SW 1271 (cell line): ENCODE measurements at places on chromosomes 5 and 9.

GRCh38 chr9:88280816-88281382 lies 107.3 kb upstream of the SPIN1 start:
- DNase-seq: no peak

DNA sequence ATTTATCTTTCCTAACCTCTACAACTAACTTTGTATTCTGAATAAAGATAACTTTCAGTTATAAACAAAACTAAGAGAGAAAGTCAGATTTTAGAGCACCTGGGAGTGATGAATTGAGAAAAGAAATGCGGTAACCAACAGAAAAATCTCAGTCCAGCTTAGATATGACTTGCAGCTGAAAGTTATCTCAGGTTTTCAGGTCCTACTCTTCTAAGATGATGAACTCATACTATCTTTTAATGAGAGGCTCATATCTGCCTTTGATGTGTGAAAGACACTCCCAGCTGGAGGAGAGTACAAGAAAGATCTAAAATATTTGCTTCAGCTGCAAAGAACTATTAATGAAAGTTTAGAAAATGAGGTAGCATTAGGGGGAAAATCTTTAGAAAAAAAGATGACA lies 190.5 kb downstream of the DENND1A start:
- DNase-seq: no peak

- no peak for DNase-seq
These were observed 208.6 kb downstream of the CAAP1 start for GRCh38 chr9:26684029-26684428.

DNA sequence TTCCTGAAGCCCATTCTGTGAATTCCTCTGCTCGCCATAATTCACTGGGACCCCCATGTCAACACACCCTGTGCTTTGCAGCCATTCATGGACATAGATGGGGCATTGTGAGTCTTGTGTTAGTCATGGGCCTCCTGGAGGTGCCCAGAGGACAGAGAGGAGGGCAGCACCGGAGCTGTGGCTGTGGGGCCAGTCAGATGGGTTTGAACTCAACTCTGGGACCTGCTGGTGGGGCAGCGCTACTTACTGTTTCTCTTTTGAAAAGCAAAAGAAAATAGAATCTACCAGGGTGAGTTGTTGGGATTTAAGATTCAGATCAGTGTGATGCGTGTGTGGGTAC lies 11.3 kb upstream of the EXOC3 start:
- DNase-seq: no peak

DNA sequence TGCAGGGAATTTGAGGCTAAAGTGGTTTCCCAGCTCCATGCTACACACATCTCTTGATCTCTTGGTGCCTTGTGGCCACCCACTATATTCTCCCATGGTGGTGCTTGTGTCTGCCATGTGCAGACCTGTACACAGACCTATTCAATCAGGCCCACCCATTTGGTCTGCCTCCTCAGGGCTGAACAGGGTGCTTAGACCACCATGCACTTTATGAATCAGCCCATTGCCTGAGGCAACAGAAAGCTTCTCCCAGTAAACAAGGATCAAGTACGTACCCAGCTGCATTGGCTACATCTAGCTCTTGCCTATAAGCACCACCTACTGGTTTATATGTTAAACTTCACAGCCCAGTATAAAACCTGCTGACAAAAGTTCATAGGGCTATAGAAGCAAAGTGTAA lies 664.3 kb upstream of the EDIL3 start:
- DNase-seq: no peak

DNA sequence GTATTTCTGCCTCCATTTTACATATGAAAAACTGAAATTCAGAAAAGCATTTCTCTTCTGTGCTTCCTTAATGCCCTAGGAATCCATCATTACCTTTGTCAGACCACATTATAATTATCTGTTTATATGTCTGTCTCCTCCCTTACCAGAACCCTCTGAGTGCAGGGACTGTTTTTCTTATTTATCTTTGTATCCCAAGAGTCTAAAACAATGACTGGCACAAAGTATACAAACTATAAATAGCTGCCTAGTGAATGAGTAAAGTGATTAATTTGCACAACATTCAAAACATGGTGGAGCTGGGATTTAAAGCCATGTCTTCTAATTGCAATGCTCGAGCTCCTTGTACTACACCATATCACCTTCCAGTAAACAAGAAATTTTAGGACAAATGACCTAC lies 49.3 kb upstream of the HK3 start:
- no peak for DNase-seq

- DNase-seq: no peak
These were observed 4.0 kb upstream of the LRRC70 start for GRCh38 chr5:62574599-62574998.

DNA sequence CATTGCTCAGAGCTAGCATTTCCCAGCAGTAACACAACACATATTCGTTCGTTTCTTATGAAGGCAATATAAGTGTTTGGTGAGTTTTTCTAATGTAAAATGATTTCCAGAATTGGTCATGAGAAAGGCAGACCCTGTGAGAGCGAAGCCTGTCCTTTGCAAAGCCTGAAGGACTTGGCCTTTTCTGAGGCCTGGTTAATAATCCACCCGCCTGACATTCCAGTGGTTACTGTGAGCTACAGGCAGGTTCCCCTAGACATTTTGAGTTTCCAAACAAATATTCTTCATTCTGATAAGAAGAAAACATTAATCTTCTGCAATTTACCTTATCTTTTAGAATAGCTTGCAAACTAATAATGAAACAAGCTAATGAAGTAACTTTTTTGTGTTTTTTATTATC lies 38.0 kb downstream of the ADAMTS16 start:
- DNase-seq: no peak

DNA sequence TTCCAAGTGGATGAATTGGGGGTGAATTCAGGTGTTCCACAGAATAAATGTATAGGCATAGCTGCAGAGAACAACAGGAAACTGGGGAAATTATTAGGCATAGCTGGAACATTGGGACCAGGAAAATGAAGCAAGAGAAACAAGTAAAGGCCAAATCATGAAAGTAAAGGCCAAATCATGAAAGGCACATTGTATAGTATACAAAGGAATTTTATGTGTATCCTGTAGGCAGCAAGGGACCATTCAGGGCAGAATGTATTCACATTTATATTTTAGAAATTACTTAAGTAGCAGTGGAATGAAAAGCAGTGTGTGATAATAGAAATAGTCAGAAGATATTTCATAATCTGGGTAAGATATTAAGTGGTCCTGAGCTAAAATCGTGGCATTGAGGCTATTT lies 127.3 kb upstream of the GRHPR start:
- DNase-seq: no peak

DNA sequence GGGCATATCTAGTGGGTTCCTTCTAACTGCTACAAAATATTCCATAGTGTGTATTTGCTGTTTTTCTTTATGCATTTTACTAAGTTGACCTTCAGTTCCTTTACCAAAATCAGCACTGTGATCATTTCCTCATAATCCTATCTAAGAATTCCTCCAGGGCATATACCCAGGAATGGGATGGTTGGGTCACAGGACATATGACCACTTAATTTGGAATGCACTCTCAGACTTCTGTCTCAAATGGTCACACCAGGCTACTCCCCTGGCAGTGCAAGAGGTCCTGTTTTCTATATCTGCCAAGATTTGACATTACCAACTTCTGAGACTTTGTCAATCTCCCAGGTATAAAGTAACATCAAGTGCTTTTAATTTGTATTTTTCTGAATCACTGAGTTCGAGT lies 63.9 kb downstream of the ADAMTS12 start:
- no peak for DNase-seq

- DNase-seq: no peak
These were observed 66.7 kb upstream of the TBC1D9B start for GRCh38 chr5:179974246-179974945.

DNA sequence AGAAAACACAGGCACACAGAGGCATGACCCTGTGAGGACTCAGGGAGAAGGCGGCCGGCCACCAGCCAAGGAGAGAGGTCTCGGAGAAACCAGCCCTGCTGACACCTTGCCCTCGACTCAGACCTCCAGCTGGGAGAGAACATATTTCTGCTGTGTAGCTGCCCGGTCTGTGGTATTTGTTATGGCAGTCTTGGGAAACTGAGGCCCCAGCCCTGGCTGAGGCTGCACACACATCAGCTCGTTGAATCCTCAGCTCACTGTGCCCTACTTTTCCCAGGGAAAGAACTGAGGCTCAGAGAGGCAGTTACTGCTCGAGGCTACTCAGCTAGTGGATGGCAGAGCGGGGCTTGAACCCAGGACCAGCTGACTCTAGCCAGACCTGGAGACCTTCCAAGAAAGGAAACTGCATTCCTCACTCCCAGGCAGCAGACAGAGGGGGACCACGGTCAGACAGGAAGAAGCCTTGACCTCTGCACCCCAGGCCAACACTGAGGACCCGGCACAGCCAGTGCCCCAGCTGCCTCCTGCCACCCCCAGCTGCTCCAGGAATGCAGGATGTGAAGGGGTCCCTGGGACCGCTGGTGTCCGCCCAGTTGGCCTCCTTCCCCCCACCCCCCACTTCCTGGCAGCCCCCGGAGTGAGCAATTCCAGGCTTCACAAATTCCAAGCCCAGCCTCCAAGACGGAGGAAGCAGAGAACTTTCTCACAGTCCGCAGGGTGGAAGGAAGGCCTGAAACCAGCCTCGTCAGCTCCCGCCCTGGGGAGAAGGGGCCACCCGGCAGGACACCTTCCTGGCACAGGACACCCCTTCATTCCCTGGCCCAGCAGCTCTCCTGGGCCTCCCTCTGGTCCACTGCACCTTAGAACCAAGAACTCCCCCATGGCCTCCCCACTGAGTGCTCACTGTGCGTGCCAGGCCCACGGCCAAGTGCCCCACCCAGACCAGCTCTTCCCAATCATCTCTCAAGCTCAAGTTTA lies 69.9 kb downstream of the LRSAM1 start:
- DNase-seq: peak; percentile 88

DNA sequence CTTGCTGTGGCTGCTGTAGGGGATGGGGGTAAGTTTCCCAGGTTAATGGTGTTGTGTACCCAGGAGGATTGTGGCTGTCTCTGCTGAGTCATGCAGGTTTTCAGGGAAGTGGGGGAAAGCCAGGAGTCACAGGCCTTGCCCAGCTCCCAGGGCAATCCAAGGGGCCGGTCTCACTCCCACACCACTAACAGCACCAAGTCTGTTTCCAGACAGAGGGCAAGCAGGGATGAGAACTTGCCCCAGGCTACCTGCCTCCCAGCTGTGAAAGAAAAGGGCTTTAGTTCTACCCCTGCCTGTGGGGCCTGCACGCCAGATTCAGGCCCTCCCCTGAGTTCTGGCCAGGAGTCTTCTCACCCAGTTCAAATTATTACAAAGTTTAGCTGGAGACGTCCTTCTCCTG lies 579.8 kb upstream of the ST8SIA4 start:
- no peak for DNase-seq

GRCh38 chr9:121345070-121345469 lies 25.0 kb downstream of the STOM start:
- DNase-seq: no peak

DNA sequence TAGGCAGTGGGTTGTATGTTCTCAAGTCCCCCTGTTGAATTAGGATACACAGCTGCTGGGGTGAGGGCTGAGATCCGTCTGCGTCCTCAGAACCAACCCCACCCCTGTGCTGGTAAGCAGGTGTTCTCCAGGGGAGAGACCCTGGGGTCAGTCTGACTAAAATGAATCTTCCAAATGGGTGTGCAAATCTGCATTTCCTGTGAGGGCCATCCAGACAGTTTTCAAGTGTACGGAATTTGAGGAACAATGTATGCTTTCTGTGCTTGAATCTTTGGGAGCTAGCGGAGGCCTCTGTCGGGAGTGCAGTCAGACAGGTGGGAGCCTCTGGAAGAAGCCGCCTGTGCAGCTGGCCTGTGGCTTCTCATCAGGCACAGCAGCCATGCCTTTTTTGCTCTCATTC lies 122.9 kb downstream of the MACROH2A1 start:
- no peak for DNase-seq

DNA sequence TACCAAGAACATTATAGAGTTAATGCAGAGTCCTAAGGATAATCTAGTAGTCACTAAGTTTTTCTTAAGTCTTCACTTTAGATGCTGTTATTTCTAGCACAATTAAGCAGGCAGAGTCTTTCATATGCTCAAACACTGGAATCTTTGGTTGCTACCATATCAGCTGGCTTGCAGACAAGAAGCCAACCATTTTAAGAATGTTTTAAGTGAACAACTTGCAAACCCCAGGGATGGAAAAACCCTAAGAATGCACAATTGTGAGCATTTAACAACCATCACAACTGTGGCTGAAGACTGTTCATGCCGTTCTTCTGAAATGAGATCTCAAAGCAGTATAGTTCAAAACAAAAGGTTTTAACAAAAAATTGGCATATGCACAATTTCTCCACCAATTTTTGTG lies 55.1 kb downstream of the CSNK1A1 start:
- DNase-seq: no peak

GRCh38 chr5:71719063-71719964 lies at the start of gene CARTPT:
TSS of gene CARTPT (plus strand) at chr5:71719275. CDS start at chr5:71719294, 19 bp downstream.
- DNase-seq: no peak

- no peak for DNase-seq
These were observed 834.2 kb upstream of the DMAC1 start for GRCh38 chr9:8633784-8634183.

DNA sequence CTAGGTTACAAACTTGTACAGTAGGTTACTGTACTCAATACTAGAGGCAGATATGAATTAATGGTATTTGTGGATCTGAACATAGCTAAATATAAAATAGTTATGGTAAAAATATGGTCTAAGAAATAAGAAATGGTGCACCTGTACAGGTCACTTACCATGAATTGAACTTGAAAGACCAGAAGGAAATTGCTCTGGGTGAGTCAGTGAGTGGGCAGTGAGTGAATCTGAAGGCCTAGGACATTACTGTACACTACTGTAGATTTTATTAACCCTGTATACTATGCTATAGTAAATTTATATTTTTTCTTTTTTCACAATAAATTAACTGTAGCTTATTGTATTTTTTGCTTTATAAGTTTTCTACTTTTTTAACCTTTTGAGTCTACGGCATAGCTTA lies 1020.4 kb downstream of the CDH18 start:
- DNase-seq: no peak

DNA sequence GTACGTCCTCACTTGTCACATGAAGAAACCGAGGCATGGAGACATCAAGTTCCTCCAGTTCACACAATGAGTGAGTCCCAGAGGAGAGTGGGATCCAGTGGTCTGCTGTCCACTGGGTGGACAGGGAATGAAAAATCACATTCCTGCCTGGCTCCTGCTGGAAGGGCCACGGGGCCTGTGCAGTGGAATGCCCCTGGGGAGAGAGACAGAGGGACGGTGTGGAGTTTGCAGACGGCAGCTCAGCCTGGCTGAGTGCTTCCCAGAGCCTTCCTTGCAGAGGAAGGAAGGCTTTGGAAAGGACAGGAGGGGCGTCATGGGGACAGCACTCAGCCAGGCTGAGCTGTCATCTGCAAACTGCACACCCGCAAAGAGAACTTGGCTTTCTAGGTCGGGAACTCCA lies 74.7 kb downstream of the COL27A1 start:
- DNase-seq: no peak

GRCh38 chr5:126027149-126027548 lies 396.1 kb upstream of the GRAMD2B start:
- no peak for DNase-seq

GRCh38 chr5:154761046-154761736 lies 6.0 kb downstream of the LARP1 start:
- no peak for DNase-seq

- no peak for DNase-seq
These were observed 171.3 kb downstream of the EBF1 start for GRCh38 chr5:158928404-158928803.
